COR-L47 (cell line): ENCODE measurements at places on chromosomes 4 and X.

DNA sequence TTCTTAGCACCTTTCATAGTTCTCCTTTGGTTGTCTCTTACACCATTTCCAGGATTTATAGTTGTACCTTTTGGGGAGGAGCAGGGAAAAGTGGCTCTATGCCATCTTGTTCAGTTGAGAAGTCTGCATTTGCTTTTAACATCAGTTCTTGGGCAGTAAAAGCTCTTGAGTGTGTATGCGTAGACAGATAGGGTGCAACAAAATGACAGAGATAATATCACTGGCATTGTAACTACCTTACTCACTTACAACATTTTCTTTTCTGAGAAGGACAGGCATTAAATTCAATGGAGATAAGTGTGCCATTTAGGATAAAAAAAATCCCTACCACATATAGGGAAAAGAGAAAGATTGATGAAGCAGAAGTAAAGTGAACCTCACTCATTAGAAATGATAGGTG lies 38.9 kb downstream of the ADGRG4 start:
- no peak for DNase-seq

DNA sequence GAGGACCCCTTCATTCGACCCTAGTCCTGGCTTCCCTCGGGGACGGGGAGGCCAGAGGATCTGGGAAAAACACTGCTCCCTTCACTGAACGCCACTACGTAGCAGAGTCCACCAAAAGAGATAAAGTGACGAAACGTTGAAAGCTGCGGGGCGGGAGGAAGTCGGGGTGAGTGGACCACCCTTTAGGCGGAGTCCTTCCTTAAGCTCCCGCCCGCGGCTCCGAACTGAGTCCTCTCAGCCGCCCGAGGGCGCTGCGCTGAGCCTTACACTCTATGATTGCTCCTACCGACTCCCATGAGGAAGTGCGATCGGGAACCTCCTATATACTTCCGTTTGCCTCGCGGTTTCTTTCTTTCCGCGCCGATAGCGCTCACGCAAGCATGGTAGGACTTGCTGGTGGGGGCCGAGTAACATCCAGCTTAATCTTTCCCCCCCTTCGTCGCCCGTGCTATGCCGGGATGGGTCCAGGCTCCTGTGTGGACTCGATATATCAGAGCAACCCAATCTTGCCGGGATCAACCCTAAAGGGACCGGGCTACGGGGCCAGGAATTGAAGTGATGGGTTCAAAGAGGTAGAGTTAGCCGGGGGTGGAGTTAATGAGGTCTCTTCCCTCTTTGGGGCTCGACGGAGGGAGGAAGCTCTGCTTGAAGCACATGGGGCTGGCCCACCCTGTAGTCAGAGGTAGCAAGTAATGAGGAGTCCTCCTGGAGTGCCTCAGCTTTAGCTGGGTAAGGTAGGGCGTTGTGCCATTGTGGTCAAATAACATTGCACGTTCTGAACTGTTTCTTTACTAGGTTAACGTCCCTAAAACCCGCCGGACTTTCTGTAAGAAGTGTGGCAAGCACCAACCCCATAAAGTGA lies at the start of gene RPL36A:
Gene RPL36A, plus strand, starts transcription at position 348 of the 862 bp plus-strand sequence. Its CDS starts 33 bp downstream, at position 381.
- DNase-seq: peak; percentile 84

GRCh38 chr4:25489253-25489797 lies 112.3 kb downstream of the ANAPC4 start:
- DNase-seq: no peak

DNA sequence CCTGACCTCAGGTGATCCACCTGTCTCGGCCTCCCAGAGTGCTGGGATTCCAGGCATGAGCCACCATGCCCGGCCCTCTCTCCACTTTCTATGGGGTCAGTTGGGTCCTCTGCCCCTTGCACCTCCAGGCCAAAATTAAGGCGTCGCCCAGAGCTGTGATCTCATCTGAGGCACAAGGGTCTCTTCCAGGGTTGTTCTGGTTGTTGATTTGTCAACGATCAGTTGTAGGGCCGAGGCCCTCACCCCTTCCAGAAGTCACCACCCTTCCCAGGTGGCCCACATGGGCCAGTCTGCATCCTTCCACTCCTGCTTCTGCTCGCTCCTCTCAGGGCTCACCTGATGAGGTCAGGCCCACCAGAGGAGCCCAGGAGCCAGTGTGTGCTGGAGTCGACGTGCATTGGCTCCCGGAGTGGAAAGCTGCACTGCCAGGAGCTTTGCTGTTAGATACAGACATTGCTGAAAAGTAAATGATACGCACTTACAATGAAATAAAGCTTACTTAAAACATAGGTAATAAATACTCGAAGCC lies 14.3 kb upstream of the TMEM271 start:
- no peak for DNase-seq

DNA sequence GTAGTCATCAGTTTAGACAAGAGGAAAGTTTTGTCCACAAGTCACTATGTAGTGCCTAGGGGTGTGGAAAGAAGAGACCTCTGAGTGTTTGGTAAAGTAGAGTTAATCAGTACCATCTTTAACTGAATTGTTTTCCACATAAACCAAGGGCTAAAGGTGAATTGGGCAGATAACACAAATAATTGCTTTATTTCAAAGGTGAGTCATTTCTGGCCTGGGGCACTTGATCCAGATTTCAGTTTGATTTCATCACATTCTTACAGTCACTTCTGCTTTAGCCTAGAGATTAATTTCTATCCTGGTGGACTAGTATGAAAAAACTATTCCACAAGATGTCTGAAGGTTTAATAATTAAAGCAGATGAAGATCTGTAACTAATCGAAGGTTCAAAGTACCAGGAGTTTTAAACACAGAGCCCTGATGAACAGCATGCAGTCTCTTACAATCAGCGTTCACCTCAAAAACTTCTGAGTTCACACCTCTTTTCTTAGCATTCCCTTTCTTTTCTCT lies 74.5 kb upstream of the BOD1L1 start:
- no peak for DNase-seq

DNA sequence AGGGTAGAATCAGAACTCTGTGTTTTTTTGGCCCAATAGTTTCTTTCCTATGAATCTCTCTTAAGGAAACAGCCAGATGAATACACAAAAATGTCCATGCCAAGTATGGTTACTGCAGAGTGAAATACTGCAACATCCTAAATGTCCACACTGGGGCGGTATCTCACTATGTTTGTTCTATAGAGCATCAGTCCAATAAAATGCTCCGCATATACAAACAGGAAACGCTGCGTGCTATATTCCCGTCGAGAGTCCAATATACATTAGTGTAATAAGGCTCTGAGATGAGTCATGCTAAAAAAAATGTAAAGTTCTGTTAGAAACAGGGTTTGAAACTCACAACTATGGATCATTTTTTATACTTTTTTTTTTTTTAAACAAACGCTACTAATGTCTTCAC lies 72.9 kb upstream of the ENOX2 start:
- no peak for DNase-seq

DNA sequence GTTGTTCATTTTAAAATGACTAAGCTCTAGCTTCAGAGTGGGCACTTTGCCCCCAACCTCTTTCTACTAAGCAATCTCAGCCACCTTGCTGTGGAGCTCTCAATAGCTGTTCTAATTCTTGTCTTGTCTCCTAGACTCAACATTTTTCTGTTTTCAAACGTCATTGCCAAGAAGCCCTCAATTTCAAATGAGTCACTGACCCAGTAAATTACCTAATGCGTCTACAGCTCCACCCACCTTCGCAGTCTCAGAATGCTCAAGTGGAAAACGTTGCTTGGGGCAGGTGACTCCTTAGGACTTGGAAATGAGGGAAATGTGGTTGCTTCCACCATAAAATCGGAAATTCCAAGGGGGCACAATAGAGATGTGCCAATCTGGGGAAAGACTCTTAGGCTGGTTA lies 59.0 kb downstream of the ING2 start:
- DNase-seq: no peak

- DNase-seq: no peak
Measured at GRCh38 chrX:150152546-150152945, 210.6 kb upstream of the MAMLD1 start.

- DNase-seq: no peak
Measured at GRCh38 chr4:56409511-56410090, 22.3 kb upstream of the AASDH start.

- DNase-seq: no peak
Measured at GRCh38 chr4:8730159-8730558, 137.6 kb downstream of the CPZ start.

GRCh38 chr4:129379429-129379828 lies 283.5 kb downstream of the C4orf33 start:
- DNase-seq: no peak

DNA sequence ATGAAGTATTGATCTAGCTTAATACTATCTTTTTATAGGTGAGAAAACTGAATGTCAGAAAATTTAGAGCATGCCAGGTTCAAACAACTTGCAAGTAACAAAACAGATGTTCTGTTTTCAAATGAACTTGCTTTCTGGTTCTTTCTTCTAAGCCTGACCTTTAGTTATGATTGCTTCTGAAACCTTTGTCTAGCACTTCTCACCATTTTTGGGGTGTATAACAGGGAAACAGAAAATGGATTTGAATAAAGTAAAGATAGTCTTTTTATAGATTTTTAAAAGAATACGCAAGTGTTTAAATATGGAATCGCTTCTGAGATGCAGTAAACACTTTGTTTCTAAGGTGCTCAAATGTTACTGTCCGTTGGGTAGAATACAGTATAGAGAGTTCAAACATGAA lies 687.2 kb upstream of the CPEB2 start:
- no peak for DNase-seq

DNA sequence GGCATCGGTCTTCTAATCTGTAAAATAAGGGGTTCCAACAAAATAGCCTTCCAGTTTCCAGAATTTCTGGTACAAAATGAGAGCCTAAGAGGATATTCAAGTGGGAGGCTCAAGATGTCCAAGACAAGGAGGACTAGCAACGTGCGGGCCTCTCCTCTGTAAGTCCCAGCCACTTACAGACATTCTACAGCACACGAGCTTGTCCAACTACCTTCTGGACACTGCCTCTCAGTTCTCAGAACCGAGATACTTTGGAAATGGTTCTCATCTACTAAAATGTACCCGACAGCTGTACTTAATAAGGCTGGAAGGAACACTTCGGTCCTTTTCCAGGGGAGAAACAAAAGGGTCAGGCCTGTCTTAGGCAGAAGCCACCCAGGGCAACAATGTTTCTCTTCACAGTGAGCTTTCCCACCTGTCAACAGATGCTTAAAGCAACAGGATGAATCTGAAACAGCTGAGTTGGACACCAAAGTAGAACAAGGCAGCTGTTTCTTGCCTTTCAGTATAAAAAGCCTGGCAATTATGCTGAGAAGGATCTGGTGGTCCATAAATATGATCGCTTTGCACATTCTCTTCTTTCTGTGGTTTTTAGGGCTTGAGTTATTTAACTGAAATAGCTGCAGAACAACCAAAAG lies 127.0 kb downstream of the HS6ST2 start:
- DNase-seq: no peak

DNA sequence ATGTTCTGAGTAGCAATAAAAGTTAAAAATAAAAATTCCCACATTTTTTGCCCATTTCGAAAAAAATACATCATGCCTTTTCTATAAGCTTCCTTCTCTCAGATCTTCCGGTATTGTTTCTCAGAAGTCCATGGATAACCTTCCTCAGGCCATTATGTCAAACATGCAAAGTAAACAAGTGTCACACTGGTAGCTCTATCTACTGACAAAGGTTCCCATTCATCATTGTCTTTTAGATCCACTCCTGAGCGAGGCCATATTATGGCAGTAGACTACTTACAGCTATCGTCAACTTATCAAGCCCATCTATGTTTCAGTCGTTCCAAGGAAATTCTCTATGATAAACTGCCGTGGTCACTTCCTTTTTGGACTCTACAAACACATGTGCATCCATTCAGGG lies 1068.2 kb downstream of the GLUD2 start:
- DNase-seq: no peak

DNA sequence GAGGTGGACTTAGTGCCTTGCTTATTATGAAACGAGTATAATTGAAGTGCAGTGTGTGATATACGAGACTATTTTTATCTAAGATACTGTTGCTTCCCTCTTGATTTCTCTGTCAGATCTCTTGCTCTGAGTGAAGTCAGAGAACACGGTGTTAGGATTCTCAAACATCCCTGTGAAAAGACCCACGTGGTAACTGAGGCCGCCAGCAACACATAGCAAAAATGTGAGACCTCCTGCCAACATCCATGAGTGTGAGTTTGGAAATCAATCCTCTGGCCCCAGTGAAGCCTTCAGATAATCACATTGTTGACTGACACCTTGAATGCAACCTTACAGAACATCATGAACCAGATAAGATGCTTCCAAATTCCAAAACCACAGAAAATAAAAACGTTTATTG lies 954.4 kb downstream of the FAT4 start:
- no peak for DNase-seq

DNA sequence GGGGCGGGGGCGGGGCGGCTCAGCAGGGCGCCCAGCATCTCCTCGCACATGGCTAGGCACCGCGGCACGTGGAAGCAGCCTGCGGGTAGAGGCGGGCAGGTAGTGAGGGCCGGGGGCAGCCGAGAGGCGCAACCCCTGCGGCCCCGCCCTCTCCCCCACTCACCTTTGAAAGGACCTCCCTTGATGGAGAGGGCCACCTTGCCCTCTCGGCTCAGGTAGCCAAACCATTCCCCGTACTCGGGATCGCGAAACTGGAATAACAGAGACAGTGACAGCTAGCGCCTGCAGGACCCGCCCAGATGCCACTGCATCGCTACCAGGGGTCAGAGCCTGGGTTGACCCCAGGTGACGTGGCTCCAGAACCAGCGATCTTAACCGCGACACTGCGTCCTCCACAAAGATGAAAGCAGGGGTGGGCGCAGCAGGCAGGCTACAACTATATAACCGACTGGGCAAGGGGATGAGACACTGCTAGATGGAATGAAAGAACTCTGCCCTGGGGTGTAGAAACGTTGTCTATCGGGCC lies 552 bp upstream of the NAA10 start:
- DNase-seq: no peak

DNA sequence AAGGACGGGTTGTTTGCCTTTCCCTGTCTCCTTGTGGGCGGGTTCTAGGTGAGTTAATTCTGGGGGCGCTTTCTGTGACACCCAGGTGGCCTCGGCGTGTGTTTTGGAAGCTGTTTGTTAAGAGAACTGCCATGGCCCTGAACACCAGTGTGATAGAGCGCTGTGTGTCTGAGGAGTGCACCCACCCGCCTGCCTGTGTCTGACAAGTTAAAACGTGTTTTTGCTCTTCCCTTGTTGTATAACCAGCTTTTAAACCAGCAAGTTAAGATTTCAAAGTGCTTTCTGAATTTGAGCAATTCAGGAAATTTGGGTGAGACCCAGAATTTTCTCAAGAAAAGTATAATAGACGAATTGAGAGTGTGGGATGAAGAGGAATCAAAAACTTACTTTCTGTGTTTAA lies 55.2 kb upstream of the HGFAC start:
- DNase-seq: no peak

GRCh38 chr4:153159728-153160221 lies 44.5 kb upstream of the TRIM2 start:
- no peak for DNase-seq
